ENCODE measurements at places on chromosomes 16 and 17.

GRCh38 chr17:4708436-4708835 is 2.0 kb upstream of the ARRB2 start:
- DNase-seq = peak; percentile 58

DNA sequence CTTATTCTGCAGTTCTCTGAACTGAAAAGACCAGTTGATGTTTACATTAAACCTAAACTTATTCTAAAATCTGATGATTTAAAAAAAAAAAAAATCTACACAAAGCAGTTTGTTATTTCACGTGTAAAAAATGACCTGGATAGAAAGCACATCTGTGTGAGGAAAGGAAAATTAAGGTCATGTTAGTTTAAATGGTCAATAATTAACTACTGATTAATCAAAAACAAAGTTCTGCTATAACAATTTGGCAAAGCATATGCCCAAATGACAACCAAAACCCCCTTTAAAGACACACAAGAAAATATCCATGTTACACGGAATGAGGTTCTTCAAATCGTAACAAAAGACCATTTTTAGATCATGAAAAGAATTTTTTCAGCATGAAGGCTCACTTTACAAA is 30.4 kb downstream of the CACNG1 start:
- no peak for DNase-seq

DNA sequence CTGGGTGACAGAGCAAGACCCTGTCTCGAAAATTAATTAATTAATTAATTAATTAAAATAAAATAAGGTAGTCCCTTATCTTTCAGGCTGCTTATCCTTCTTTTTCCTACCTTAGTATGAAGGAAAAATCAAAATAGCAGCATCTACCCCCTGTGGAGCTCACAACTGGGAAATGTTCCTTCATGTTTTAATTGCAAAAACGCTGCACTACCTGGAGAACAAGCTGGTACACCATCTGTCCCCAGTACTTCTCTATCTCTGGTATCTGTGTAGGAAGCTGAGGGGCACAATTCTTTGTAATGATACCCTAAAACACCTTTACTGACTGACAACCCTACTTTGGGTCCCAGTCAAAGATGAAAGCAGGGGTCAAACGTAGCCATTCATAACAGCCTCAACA is 55.1 kb upstream of the MNT start:
- DNase-seq = no peak

GRCh38 chr17:35210741-35211140 is 16.5 kb upstream of the SLC35G3 start:
- no peak for DNase-seq

DNA sequence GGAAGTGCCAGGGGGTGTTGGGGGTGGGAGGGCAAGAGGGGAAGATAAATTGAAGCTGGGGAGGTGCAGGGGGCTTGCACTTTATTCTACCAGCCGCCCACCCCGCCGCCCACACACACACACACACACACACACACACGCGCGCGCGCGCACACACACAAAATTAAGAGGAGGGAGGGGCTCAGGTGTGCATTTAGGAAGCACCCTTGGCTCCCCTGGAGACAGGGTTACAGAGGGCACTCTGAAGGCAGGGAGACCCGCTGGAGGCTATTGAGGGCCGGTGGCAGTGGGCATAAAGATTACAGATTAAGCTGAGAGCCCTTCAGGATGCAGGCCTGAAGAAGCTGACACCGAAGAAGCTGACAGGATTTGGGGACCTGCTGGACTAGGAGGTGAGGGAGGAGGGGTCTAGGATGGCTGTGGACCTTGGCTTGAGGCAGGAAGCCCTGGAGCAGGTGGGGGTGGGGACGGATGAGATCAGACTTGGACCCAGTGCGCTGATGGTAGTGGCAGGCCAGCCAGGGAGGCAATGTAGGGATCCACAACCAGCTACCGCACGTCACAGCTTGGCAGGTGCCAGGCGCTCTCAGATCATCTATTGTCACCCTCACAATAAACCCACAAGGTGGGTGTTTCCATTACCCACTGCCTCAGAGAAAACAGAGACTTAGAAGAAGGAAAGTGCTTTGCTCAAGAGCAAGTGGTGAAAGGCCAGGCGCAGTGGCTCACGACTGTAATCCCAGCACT is 772 bp upstream of the SAMD14 start:
- no peak for DNase-seq
